ENCODE measurements at places on chromosomes 5 and 9.

GRCh38 chr5:31964007-31964360, 210.1 kb downstream of the GOLPH3 start:
- no peak for DNase-seq

DNA sequence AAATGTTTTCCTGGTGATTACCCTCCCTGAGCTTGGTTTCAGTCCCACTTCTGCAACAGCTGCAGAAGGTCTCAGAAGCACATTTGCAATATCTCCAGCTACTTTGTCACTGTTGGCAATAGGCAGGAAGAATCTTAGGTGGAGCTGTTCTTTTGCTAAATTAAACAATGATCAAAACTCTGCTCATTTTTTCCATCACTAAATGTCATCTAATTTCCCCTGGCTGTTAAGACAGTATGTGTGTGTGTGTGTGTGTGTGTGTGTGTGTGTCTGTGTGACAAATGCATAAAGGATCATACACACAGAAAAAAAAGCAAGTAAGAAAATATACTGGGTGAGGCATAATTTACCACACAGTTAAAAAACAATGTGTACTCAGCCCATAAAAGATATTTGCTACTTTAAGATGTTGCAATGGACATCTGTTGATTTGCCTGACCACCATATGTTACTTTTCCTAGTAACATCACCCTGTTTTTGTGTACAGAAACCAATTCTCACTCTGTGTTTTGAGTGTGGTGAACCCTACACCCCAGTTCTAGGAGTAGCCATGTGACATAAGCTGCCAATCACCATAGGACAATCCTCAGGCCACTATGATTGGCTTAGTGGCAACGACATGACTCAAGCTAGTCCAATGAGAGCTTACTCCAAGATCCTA, 572.6 kb upstream of the CLINT1 start:
- DNase-seq: peak; percentile 59

DNA sequence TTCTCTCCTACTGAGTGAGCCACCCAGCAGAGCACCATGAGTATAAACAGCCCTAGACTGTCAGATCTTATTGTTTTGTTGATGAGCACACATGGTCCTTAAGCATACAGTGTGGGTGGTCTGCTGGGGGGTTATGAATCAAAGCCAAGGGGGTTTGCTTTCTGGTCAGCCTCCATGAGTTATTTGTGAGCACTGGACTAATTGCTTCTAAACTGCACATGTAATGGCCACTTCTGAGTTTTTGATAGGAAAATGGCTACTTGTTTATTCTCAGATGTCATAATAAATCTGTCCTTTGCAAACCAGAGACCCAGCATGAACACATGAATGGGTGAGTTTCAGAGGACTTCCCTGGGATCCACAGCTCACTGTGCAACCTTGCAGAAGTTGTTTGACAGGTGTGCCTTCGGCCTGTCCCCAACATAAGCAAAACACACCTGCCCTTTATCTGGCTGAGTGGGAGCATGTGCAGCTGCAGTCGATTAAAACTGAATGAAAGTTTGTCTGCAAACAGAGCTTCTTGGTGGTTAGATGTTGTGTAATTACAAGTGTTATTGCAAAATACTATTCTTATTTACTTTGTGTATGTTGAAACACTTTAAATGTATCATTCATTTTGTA, 35.9 kb downstream of the MAMDC2 start:
- DNase-seq: no peak

DNA sequence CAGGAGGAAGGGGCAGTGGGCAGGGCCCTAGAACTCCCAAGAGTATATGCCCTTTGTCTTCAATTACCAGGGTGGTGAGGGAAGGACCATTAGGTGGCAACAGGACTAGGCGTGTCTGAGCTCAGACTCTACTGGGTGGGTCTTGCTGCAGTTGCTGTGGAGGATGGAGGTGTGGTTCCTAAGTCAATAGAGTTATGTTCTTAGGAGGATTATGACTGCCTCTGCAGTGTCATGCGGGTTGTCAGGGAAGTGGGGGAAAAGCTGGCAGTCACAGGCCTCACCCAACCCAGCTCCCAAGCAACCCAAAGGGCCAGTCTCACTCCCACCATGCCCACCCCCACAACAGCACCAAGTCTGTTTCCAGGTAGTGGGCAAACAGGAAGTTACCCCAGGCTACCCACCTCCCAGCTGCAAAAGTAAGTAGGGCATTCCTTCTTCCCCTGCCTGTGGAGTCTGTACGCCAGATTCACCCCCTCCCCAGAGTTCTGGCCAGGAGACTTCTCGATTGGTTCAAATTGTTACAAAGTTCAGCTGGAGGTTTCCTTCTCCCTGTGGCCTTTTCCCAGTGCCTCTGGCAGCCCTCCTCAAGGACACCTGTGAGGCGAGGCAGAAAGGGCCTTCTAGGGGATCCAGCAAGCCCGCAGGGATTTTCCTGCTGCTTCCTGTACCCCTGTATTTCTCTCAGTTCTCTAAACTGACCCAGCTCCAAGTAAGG, 145.3 kb downstream of the HINT1 start:
- DNase-seq: no peak

- no peak for DNase-seq
Measured at GRCh38 chr5:102531506-102531905, 32.7 kb upstream of the SLCO6A1 start.
